ENCODE measurements at places on chromosomes 1 and 21.

GRCh38 chr21:28256420-28256831 lies 736.3 kb downstream of the LTN1 start:
- no peak for DNase-seq

- DNase-seq, result no peak
These were observed 127.0 kb downstream of the ZP4 start for GRCh38 chr1:237763751-237764150.

GRCh38 chr1:12466816-12467215 lies 151.2 kb downstream of the DHRS3 start:
- no peak for DNase-seq

- DNase-seq, result no peak
These were observed 11.4 kb downstream of the RPE65 start for GRCh38 chr1:68438310-68438709.

DNA sequence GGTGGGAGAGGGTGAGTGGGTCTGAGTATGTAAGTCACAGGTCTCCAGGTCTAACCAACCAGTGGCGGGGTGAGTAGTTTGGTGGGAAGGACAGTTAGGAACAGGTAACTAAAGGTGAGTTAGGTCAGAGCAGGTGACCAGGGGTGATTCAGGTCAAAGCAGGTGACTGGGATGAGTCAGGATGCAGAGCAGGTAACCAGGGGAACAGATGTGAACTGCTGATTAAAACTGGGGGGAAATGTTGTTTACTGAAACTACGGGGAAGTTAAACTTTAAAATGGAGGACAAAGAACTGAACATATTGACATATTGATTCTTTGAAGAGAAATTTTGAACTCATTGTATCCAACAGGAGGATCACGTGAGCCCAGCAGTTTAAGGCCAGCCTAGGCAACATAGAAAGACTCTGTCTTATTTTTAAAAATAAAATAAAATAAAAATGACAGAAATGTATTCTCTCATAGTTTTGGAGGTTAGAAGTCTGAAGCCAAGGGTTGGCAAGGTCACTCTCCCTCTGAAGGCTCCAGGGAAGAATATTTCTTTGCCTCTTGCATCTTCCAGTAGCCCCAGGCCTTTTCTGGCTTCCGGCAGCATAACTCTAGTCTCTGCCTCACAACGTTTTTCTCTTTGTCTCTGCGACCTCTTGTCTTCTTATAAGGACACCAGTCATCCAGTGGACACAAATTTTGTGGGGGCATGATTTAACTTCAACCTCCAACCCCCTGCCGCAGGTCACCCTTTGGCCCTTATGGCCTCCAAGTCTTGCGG lies 64.3 kb upstream of the TINAGL1 start:
- no peak for DNase-seq

GRCh38 chr1:39898648-39899603 lies 2.8 kb downstream of the MYCL start:
- DNase-seq, result no peak

DNA sequence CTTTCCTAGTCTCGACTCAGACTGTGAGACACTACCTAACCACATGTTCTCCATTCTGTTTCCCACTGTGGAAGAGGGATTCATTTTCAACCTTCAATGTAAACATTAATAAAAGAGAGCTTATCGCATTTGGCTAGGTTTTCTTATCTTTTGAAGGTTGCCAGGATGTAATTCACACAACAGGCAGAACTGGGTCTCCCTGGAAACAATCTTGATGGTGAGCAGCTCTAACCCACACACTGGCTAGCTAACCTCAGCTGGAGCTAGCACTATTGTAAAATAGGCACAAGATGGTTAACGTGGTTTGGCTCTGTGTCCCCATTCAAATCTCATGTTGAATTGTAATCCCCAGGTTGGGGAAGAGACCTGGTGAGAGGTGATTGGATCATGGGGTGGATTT lies 75.1 kb downstream of the ZSCAN20 start:
- no peak for DNase-seq

DNA sequence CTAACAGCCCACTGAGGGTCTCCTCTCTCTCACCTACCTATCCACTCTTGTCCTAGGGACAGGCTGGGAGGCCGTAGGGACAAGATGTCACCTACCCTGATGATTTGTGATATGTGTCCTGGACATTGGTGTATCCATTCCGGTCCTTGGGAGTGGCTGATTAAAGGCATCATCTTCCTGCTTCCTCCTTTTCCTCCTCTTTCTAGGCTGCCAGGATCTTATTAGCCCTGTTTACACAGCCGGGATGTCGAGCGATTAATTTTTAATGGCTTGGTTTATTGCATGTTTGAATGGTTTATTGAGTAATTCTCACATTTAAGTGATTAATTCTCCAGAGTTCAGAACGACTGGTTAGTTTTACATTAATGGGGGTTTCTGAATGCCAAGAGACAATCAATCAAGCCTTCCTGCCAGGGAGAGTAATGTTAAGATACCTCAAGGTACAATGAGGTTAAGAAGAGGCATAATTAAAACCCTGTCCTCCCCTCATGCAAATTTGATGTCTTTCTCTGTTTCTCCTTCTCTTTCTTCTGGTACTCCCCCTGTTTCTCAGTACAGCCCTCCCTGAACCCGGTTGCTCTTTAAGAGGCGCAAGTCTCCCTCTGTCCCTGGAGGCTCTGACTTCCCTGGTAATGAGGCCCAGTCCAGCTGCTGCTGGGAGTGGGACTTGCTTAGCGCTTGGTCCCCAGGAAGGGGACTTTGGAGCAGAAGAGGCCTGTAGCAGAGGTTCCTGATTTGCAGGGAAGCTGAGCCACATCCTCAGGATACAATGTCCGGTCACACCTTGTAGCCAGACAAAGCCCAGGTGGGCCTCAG lies 50.9 kb downstream of the ACTL8 start:
- no peak for DNase-seq

GRCh38 chr21:42629933-42630589 lies 23.4 kb upstream of the PDE9A start:
- DNase-seq, result no peak

DNA sequence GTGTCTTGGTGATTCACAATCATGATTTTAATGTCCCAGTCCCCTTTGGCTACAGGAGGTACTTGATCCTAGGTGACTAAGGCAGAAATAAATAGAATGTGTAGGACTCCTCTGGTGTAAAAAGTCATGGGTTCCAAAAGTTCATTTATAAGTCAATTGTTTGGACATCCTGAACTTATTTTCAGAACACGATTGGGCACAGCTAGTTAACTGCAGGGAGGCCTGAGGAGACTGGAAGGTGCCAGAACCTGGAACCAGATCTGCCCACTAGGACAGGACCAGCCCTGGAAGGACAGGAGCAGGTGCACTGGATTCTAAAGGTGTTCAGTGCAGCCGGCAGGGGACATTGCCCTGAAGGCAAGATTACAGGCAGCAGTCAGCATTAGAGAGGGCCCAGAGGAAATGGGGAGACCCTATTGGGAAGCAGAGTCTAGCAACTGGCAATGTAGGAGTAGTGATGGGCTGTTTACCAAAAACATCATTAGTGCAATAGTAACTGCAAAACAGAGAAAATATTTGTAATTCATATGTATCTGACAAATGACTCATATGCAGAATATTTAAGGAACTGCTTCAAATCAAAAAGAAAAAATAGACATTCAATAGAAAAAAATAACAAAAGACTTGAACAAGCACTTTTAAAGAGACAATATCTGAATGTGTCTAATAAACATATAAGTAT lies 23.6 kb upstream of the HEATR1 start:
- no peak for DNase-seq

DNA sequence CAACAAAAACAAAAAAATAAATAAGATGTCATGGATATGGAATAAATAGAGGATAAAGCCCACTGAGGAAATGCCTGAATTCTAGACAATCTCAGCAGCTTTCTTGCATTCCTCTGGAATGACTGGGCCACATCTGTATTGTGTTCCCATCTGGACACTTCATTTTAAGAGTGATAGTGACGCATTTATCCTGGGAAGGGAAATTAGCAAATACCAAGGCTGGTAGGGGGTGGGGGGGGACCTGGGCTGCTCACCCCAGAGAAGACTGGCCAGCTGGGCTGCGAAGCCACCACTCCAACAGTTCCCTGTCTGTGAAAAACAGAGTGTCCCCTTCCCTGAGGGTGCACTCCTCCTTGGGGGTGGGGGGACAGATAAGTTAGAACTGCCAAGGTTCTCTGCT lies 106.3 kb downstream of the HIVEP3 start:
- no peak for DNase-seq

DNA sequence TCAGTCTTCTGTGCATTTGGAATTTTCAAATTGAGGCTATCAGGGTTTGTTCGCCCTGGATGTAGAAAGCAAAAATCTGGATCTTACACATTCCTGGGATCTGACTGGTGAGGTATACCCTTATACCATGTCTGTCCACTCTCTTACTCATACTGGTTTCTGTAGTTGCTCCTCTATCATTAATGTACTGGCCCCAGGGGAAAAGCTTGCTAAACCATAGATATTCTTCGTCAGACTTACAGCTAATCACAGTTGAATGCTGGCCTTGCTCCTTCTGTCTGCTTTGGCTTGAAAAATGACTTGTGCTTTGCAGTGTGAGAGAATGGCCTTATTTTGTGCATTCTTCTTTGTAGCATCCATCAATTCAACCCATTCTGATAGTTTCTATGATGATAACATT lies 30.5 kb downstream of the TBCE start:
- no peak for DNase-seq

DNA sequence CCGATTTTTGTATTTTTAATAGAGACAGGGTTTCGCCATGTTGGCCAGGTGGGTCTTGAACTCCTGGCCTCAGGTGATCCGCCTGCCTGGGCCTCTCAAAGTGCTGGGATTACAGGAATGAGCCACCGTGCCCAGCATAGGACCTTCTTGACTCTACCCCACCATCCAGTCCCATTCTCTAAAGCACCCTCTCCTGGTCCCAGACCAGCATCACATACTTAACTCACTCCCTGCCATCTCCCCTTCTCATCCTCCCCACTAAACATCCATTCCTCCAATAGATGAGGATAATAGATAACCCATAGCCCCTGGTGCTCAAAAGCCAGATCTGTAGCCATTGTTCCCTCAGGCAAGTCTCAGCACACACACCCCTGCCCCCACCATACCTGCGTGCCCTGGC lies 2.1 kb downstream of the ENTREP3 start:
- no peak for DNase-seq

DNA sequence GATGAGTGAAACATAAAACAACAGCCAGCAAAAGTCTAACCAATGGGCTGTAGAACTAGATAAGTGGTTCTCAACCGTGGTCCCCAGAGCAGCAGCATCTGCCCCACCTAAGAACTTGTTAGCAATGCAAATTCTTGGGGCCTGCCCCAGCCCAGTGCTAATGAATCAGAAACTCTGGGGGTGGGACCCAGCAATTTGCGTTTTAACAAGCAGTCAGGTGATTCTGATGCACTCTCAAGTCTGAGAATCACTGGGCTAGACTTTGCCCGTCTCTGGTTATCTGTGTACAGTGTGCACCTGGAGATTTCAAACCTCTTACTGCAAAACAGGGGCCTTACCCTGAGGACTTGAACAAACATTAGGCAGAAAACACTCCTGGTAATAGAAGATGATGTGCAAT lies 66.5 kb downstream of the PLXNA2 start:
- no peak for DNase-seq

DNA sequence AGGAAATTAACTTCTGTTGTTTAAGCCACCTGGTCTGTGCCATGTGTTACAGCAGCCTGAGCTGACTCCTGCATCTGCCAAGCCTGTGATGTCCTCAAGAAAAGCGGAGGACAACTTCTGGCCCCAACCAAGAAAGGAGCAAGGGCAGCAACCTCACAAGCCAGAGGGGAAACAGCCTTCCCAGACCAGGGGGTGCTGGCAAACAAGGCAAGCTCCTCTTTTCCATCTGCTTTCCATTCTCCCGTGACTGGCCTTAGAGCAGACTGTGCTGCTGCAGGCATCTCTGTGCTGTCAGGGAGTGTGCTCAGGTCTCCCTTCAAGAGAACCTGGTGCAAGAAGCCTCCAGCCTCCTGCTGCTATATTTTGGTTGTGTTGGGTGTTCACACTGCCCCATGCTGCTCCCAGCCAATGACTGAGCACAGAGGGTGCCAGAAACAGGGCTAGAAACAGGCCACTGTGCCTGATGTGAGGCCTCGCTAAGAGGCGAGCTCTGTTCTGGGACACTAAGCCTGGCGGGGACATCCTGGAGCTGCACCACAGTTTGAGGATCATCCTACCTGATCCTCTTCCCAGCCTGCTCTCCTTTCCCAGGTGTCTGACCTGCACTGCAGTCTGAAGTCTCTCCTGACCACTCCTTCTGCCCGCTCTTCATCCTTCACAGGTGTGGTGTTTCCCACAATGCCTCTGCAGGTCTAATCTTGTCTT lies 27.5 kb upstream of the SLAMF9 start:
- peak; percentile 68 for DNase-seq

- no peak for DNase-seq
These were observed 21.4 kb downstream of the KIRREL1 start for GRCh38 chr1:158014731-158015320.

GRCh38 chr21:45420061-45421041 lies 15.4 kb downstream of the COL18A1 start:
- DNase-seq, result no peak

DNA sequence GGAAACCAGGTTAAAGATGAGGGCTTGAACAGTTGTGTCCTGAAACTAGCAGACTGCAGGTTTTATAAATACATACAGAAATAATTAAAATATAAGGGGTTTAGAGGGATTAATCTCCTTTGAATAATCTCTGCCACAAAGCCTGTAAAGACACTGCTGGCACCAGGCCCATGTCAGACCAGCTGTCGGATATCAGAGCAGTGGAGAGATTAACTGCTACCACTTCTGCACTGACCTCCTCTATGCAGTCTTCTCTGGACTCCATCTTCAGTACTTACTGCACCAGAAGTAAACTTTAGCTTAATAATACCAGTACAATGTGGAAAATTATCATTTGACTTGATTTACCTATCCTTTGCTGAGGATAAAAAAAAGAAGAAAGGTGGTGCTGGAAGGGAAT lies 128.6 kb downstream of the LHX4 start:
- DNase-seq, result no peak

DNA sequence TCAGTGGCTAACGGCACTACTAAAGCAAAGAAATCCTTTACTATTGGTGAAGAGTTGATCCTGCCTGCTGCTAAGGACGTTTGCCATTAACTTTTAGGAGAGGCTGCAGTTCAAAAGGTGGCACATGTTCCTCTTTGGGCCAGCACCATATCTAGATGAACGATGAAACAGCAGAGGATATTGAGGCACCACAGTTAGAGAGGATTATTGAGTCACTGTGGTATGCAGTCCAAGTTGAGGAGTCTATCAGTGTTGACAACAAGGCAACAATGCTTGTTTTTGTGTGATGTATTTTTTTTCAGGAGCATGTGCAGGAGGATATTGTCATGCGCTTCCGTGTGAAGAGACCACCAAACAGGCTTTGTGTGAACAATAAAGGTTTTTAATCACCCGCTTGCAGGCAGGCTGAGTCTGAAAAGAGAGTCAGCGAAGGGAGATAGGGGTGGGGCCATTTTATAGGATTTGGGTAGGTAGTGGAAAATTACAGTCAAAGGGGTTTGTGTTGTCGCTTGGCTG lies 80.9 kb downstream of the UCHL5 start:
- no peak for DNase-seq

All from osteocyte (in vitro differentiated cells).